ENCODE measurements at places on chromosomes 2 and 18. TPM values are rescaled to one million over a fixed set of nuclear protein-coding genes. Genes with fewer than 3 reads are reported as not detected.

The ABI2 gene
- total RNA-seq = 44.7 TPM

The SKA1 gene
- 21.3 TPM for total RNA-seq

The DNER gene
- 0.98 TPM for total RNA-seq

The C2orf15 gene
- 0.41 TPM for total RNA-seq

The ADD2 gene
- 20.1 TPM for total RNA-seq

The ABCB11 gene
- not detected for total RNA-seq

The MCM6 gene
- 32.9 TPM for total RNA-seq

The CUL3 gene
- 28.8 TPM for total RNA-seq

The STPG4 gene
- 0.15 TPM for total RNA-seq

The DGUOK gene
- total RNA-seq = 63.8 TPM

The ID2 gene
- total RNA-seq = 9.9 TPM

The DSG3 gene
- not detected for total RNA-seq

The C18orf32 gene
- 10.2 TPM for total RNA-seq

The SLC19A3 gene
- 1.1 TPM for total RNA-seq

The HSBP1L1 gene
- not detected for total RNA-seq

The CTAGE1 gene
- not detected for total RNA-seq

The SPP2 gene
- not detected for total RNA-seq

The MYCN gene
- 0.08 TPM for total RNA-seq

The TLX2 gene
- total RNA-seq = 2.8 TPM

The ARHGAP25 gene
- 0.91 TPM for total RNA-seq

The ANKRD29 gene
- total RNA-seq = 10.1 TPM

The AOX1 gene
- 3.1 TPM for total RNA-seq

The NLRC4 gene
- total RNA-seq = not detected

The ZNF521 gene
- total RNA-seq = 10.4 TPM

The PFN4 gene
- total RNA-seq = 1.4 TPM

The PELI1 gene
- 7.7 TPM for total RNA-seq

The FAM210A gene
- 20.3 TPM for total RNA-seq

The DPP10 gene
- not detected for total RNA-seq

The VSNL1 gene
- 3.8 TPM for total RNA-seq

The ADRA2B gene
- not detected for total RNA-seq

The POMC gene
- not detected for total RNA-seq

The MRPL33 gene
- total RNA-seq = 186 TPM

The TMEM185B gene
- 24.0 TPM for total RNA-seq

The TFCP2L1 gene
- 0.04 TPM for total RNA-seq

The CDH2 gene
- total RNA-seq = 37.7 TPM

The TCF23 gene
- not detected for total RNA-seq

The UGT1A9 gene
- not detected for total RNA-seq

The THAP4 gene
- total RNA-seq = 60.0 TPM

The HOXD12 gene
- total RNA-seq = 0.60 TPM

The TUBA4B gene
- total RNA-seq = not detected

Data from A375 (cell line).